ENCODE measurements at places on chromosomes 6 and 20. TPM values are rescaled to one million over a fixed set of nuclear protein-coding genes. Genes with fewer than 3 reads are reported as not detected.

Gene KIF25
- total RNA-seq: not detected

Gene LINC00237
- not detected for total RNA-seq

Gene TSBP1
- total RNA-seq: not detected

Gene OLIG3
- not detected for total RNA-seq

Gene CTSZ
- 103 TPM for total RNA-seq

Gene FAM209A
- total RNA-seq: 0.42 TPM

Gene PLCB4
- 0.22 TPM for total RNA-seq

Gene CLDN20
- not detected for total RNA-seq

Gene GSTA3
- not detected for total RNA-seq

Gene BTNL2
- not detected for total RNA-seq

Gene STX11
- 1.1 TPM for total RNA-seq

Gene TRIM31
- not detected for total RNA-seq

Gene BPIFB2
- total RNA-seq: not detected

Gene GLP1R
- not detected for total RNA-seq

Gene DBNDD2
- 13.0 TPM for total RNA-seq

Gene ZNF322
- 23.3 TPM for total RNA-seq

Gene PRR18
- total RNA-seq: not detected

Gene SLC22A16
- total RNA-seq: not detected

Gene TM9SF4
- total RNA-seq: 52.3 TPM

Gene MPIG6B
- not detected for total RNA-seq

Gene SLC35D3
- total RNA-seq: not detected

Gene KPNA5
- total RNA-seq: 7.3 TPM

Gene ESR1
- total RNA-seq: 0.05 TPM

Gene GTF2H4
- 30.6 TPM for total RNA-seq

Gene SIRPB1
- 1.4 TPM for total RNA-seq

Gene HLA-DQA2
- total RNA-seq: not detected

Gene POM121L2
- total RNA-seq: not detected

Gene GSTA2
- not detected for total RNA-seq

Gene MOXD1
- not detected for total RNA-seq

Gene NRSN1
- total RNA-seq: not detected

All from MCF 10A (cell line).